ENCODE measurements at places on chromosomes 2 and 18.

DNA sequence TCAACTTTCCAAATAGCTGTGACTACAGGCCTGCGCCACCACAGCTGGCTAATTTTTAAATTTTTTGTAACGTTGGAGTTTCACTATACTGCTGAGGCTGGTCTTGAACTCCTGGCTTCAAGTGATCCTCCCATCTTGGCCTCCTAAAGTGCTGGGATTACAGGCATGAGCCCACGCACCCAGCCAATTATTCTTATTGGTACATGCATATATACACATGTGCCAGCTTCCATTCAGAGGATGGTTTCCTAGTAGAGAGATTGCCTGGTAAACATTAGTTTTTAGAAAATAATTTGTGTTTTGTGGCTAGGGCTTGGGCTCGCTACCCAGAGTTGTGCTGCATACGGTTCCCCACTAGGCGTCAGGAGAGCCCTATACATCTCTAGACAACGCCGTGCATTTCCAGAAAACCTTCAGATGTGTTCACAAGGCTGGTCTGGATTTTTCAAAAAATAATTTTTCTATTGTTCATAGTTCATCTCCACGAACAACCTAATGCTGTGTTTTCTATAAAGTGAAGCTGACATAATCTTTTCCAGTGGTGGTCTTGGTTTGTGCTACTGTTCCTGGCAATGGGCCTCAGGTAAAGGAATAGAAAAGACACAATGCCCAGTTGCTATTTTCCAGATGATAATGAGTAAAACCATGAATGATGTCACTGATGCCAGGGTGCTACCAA lies 14.6 kb upstream of the AFG3L2 start:
- DNase-seq, result peak; percentile 75

GRCh38 chr18:57839942-57840381 lies 36.8 kb upstream of the ATP8B1 start:
- no peak for DNase-seq

DNA sequence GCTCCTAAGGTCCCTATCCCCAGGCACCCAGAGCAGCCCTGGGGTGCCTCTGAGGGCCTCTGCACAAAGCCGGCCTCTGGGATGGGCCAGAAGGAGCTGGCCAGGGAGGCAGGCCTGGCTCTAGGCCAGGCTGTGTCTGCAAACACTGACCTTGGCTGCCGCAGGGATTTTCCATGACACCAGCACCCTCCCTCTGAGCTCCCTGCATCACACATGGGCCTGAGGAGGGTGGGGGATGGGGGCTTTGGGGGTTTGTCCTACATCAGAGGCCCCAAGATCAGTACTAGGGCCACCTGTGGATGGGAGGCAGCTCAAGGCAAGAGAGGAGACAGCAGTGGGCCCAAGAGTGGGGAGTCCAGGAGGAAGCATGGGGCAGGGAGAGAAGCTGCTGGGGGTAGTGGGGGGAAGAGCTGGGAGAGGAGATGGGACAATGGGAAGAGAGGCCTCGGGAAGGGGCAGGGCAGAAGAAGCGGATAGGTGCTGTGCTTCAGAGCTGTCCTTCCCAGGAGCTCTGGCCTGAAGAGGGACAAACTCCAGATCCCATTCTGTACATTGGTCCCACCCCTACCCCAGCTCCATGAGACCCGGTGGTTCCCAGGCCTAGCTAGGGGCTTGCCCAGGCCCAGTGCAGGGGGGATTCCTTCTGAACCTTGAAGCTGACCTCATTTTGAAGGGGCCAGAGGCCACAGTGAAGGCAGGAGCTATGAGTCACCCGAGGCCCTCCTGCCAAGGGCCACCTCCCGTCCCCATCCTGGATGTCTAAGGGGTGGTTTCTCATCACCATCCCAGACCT lies 28.0 kb downstream of the KCNK3 start:
- peak; percentile 97 for DNase-seq

GRCh38 chr2:228507870-228508269 lies 326.4 kb upstream of the SPHKAP start:
- DNase-seq, result no peak

DNA sequence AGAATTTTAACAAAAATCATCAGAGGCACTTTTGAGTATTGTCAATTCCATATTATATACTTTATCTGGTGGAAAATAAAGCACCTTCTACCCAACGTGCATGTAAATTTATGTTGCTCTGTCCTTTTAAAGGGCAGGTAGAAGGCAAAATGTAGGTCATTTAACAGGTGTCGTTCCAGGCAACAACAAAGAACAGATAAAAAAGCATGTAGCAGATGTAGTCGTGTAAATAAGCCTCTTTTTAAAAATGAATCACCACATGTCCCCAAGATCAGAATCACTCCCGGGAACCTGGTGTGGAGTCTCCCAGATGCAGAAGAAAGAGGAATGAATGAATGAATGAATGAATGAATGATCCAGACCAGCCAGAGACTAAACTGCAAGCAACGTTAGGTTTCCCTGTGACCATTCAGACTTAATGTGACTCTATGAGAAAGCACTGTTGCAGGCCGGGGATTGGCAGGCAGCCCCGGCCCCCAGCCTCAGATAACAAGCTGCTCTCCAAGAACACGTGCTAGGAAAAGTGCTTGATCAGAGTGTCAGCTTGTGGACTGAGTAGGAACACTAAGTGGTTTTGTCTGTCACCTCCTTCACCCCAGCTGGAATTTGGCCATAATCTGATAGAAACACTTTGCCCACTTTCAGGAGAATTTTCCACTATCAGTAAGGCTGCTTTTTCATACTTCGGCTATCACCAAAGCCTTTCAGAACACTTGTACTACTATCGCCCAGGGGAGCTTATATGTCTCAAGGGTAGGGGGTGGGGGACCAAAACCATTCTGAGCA lies 100.6 kb downstream of the CDK15 start:
- no peak for DNase-seq

GRCh38 chr2:9982248-9982647 lies 30.8 kb downstream of the GRHL1 start:
- no peak for DNase-seq

DNA sequence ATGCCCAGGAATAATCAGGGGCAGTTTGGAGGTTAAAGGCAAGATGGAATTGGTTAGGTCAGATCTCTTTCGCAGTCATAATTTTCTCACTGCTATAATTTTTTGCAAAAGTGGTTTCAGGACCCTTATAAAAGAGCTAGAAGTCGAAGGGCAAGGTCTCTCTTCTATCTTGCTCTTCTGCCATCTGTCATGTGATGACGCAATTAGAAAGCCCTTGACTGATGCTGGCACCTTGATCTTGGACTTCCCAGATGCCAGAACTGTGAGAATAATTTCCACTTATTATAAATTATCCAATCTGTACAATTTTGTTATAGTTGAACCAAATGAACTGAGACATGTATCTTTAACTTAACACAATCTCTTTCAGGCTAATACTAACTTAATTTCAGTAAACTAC lies 6.3 kb upstream of the RALBP1 start:
- no peak for DNase-seq

DNA sequence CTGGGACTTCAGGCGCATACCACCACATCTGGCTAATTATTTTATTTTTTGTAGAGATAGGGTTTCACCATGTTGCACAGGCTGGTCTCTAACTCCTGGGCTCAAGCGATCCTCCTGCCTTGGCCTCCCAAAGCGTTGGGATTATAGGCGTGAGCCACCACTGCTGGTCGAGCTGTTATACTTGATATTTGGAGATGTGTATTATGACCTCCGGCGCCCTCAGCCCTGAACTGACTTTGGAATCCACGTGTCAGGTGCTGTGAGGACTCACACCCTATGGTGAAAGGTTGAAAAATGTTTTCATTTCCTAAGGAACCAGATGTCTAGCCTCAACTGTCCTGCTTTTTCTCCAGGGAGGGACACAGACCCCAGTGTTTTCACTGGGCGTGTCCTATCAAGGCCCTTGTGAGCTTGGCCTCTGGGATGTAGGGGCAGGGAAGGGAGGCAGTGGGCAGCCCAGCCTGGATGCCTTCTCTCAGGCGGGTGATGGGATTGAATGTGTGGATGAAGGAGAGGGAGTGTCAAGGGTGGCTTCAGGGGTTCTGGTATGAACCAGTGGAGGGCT lies 56.4 kb upstream of the HAAO start:
- DNase-seq, result no peak

DNA sequence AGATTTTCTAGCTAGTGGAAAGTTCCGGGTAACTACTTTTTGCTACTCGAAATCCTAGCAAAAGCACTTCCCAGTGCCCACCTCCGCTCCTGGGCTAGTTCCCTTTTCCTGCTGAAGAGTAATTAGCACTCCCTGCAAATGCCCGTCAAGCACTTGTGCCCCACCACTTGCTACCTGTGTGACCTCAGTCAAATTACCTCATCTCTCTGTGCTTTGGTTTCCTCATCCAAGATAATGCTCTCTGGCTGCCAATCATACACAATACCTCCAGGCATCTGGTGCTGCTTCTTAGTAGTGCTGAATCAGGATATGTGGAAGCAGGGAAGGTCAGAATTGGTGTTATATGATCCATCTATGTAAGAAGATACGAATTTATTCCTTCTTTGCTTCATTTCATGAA lies 102.1 kb upstream of the CDCA7 start:
- no peak for DNase-seq

GRCh38 chr2:29898999-29899398 lies 22.4 kb downstream of the ALK start:
- DNase-seq, result no peak

DNA sequence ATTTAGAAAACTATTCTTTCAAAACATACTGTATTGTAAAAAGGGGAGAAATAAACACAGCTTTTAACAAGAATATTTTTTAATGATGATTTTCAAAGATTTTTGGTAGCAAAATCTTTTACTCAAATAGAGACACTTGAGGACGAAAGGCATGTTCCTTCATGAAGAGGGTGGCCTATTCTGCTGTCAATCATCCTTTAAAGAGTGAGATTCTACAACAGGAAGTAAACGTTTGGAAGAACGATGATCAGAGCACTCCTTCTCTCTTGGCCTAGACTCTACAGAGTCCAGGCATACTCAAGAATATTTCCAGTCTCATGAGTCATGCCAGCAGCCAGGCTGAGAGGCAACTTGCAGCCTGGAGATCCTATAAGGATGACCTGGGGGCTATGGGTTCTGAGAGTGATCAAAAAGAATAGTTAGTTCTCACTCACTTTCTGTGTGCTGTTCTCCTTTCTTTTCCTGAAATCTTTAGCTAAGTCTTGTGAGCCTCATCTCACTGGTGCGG lies 62.4 kb upstream of the TCF4 start:
- DNase-seq, result no peak

- no peak for DNase-seq
Observed at GRCh38 chr2:154556146-154556545, 142.3 kb upstream of the KCNJ3 start.

DNA sequence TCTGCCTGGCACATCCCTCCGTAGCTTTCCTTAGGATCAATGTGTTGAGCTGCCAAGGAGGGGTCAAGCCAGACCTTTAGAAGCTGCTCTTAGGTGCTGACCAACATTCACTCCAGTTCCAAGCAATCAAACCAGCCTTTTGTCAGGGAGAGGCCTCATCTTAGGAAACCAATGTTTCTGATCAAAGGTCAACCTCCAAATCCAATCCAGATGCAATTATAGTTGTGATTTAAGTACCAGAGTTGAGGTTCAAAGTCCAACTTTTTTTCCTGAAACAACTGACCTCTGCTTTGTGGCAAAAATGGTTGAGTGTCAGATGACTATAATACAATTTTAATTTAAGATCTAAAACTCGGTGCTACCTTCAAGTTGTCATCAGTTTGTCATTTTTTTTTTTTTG lies 303.4 kb downstream of the ALK start:
- no peak for DNase-seq

DNA sequence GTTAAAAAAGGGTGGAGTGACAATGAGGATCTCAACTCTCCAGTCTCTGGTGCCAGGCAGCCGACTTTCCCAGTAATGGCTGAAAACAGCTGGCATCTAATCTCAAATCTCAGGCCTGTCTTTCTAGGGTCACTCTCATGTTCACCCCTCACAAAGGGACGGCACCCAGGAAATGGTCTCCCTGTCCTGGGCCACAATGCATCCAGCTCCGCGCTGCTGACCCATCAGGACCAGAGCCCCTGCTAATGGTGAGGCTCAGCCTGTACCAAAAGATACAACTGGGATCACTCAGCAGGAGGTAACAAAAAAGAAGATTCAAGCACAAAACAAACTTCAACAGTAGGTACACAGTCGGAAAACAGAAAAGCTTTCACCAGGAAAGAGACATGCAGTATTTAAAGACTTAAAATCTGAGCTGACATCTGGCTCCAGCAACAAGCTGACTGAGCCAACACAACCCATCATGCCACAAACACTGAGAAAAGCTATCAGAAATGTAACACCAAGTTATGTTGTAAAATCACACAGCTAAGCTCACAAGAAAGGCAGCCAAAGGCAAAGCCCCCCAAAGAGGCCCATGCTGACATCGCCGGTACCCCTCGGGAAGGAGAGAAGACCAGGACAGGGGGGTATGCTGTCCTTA lies 13.6 kb upstream of the KIDINS220 start:
- no peak for DNase-seq

GRCh38 chr2:208253600-208254117 lies 1.2 kb downstream of the IDH1 start:
- no peak for DNase-seq

GRCh38 chr18:49892148-49892924 lies 79.0 kb upstream of the ACAA2 start:
- DNase-seq, result no peak

Measured in sigmoid colon (tissue), 7 donors.